GM03348 (cell line): ENCODE measurements at places on chromosomes 6 and 20.
A peak's percentile ranks its signal among the peaks of the same experiment; 100 is the strongest.

DNA sequence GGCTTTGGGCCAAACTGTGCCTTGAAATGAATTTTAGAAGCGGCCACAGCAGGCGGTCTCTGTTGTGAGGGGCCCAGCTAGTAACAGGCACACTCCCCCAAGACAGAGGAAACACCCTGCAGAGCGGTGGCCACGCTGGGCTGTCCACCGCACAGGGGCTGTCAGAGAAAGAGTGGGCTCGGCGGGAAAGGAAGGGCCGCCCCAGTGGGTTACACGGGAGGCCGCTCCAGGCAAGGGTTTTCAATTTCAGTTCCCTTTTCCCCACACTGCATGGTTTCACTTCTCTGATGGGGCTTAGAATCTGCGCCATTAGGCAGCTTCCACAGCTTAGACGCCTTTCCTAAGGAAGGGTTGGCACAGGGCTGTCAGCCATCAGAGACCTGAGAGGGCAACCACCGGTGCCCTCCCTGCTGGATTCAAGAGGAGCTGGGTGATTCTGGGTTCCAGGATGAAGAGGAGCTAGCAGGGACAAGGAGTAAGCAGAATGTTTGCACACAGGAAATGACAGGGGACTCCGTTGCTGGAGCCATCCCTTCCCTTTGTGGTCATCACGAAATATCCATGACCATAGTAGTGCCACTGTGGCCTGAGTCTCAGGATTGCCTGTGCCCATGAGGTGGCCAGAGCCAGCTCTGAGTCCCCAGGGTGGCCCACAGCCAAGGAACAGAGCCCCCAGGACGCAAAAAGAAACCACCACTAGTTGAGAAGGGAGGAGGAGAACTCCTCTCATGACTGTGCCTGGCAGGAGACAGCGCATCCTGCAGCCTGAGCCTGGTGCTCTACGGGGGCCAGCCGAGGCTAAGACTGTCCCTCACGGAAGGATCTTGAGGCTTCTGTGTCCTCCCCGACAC is 282.7 kb downstream of the NRN1 start:
- no peak for DNase-seq

DNA sequence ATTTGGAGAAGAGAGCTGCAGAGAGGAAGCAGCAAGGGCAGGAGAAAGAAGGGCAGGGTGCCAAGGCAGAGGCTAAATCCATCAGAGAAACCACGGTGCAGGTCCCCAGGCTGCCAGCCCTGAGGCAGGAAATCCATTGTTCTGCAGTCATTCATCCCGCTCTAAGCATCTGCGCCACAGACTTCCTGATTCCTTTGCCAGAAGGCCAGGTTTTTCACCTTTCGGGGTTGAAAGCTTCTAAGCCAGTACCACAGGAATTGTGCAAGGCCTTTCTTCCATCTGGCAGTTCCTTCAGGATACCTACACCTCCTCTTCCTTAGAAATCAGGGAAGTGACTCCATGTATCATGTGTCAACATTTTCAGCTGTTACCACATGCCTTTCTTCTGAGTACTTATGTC is 45.6 kb downstream of the ADGRF5 start:
- peak; percentile 35 for DNase-seq

DNA sequence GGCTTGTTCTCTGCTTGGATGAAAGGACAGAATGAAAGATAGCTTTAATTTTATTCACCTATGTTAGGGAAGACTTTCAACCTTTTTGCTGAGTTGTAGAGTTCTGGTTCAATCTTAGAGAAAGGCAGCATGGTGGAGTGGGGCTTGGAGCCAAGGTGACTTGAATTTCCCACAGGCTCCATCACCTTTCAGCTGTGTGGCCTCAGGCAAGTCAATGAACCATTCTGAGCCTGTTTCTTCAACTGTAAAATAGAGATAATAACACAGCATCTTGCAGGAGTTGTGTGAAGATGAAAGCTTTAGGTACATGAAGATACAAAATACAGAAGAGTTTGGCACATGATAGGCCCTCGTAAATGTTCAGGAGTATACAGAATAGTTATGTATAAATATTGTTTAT is 19.1 kb upstream of the DTNBP1 start:
- DNase-seq, result no peak

DNA sequence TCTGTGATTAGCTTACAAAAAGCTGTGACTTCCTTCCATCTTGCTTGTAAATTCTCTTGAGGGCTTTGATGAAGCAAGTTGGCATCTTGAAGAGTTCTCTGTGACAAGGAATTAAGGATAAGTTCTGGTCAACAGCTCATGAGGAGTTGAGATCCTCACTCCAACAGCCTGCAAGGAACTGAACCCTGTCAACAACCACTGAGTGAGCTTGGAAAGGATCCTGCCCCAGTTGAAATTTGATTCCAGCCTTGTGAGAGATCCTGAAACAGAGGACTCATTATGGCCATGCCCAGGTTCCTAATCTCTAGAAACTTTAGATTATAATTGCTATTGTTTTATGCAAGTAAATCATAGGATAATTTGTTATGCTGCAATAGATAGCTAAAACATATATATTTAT is 133.7 kb downstream of the PTCHD4 start:
- DNase-seq, result no peak

- DNase-seq, result no peak
Observed at GRCh38 chr20:22901164-22901563, 133.9 kb upstream of the SSTR4 start.

GRCh38 chr6:41719436-41720261 is 15.8 kb downstream of the TFEB start:
- no peak for DNase-seq

DNA sequence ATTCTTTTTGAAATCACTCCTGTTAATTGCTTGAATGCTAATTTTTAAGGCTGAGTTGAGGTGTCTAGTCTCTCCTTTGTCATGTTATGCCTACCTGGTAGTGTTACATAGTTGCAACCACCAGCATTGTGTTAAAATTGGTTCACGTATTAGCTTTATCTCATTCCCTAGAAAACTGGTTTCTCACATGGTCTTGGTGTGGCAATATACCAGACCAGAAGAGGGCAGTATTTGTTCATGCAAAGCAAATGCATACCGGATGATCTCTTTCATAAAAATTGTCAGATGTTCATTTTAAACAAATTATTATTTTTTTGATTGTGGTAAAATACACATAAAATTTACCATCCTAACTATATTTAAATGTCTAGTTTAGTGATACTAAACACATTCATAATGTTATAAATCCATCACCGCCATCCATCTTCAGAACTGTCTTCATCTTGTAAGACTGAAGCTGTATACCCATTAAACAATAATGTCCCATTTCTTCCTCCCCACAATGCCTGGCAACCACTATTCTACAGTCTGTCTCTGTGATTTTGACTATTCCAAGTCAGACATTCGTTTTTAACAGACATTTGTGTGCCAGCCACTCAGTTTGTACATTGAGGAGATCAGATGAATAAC is 92.8 kb downstream of the ATRN start:
- DNase-seq, result peak; percentile 64

DNA sequence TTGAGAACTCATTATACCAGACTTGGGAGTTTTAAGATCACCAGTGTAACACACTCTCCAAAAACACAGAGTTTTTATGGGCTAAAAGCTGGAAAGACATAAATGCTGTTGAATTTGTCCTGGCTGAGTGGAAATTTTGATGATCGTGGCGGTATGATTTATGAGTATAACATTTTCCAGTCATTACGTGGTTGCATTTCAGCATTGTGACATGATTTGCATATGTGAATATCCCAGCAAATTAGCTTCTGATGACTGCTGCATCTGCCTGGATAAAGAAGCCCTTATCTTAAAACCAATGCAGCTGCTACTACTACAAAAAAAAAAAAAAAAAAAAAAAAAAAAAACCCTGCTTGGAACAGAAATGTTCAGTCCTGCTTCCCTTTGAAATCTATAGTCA is 850.9 kb downstream of the TFAP2A start:
- no peak for DNase-seq

- DNase-seq, result no peak
Observed at GRCh38 chr6:123288649-123289048, 292.6 kb downstream of the CLVS2 start.

DNA sequence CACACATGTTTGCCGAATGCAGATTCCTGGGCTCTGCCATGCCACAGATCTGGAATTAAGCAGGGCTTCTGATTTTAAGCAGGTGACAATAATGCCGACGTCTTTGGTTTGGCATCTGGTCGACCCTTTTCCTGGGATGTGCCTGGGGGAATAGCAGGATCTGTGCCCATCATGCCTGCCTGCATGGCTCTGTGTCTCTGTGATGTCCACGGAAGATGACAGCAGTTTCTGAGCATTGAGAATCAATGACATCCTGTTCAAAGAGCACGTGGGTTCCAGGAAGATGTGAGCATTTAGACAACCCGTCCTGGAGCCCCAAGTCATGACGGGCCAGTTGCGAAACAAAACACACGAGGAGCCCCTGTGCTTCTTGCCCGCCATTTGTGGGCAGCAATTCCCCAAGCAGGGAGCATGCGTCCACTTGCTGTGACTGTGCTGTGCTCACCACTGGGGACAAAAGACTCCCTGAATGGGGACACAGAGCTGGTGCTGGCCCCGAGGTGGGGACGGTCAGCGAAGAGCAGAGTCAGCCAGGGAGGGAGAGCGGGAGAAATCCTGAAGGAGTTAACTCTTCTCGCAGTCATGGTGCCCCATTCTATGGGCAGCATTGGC is 110.1 kb downstream of the ERMARD start:
- no peak for DNase-seq

GRCh38 chr6:51608932-51609331 is 478.5 kb downstream of the PKHD1 start:
- no peak for DNase-seq

GRCh38 chr20:10902576-10903282 is 228.9 kb upstream of the JAG1 start:
- DNase-seq, result peak; percentile 60

DNA sequence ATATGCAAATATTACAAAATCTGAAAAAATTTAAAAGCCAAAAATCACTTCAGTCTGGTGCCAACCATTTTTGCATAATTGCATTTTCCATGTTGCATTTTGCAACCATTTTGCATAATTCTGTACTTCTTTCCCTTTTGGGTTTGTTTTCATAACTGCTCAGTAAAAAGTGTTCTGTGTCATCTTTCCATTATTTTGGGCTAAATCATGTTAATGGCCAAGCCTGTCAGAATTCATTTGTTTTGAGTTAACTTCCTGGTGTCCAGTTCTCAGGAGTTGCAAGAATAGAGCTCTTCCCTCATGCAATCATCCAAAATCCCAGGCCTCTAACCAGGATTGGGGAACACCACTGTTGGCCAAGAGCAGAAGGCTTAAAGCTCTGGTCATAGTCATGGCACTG is 133.6 kb downstream of the MTHFD1L start:
- peak; percentile 53 for DNase-seq

DNA sequence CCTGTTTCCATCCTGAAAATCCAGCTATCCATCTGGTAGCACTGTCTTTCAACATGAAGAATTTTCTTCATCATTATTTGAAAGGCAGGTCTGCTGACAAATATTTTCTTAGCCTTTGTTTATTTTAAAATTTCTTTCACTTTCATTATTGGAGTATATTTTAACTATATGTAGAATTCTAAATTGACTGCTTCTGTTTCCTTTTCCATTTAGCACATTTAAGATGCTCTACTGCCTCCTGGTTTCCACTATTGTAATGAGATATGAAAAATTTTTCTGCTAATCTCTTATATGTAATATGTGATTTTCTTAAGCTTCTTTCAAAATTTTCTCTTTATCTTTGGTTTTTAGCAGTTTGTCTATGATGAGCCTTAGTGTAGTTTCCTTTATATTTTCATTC is 97.3 kb downstream of the TBC1D32 start:
- DNase-seq, result no peak

- no peak for DNase-seq
Observed at GRCh38 chr6:20533746-20534294, 437 bp upstream of the CDKAL1 start.

GRCh38 chr6:169648092-169648491 is 53.7 kb downstream of the WDR27 start:
- no peak for DNase-seq
